Suprapubic skin (tissue), 4 donors: ENCODE measurements at places on chromosomes 16 and 17. TPM values are rescaled to one million over a fixed set of nuclear protein-coding genes. Genes with fewer than 3 reads are reported as not detected.

The MT1E gene
- total RNA-seq: 559 TPM

DNA sequence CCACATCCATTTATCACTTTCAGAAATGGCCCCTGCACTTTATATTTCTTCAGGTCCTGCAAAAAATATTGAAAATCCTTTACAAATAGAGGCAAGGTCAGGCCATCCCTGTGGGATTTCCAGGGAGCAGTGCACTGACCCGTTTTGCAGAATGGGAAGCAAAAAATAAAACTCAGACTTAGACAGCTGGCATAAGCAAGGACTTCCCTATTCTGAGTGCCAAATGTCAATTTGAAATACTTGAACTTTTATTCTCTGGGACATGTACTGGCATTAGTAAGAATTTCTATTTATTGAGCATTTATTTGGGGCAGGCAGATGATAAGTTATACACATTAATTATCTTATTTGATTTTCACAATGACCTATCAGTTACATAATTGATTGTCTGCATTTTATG, 32.4 kb downstream of the PRKCB start:
- H3K27me3 ChIP-seq: no peaks in the 10 kb centered on the region
- H3K4me3 ChIP-seq: no peak overlapping the region
- no peak overlapping the region for H3K27ac ChIP-seq
- H3K4me1 ChIP-seq: no peaks in the 10 kb centered on the region
- no peaks in the 10 kb centered on the region for H3K36me3 ChIP-seq

DNA sequence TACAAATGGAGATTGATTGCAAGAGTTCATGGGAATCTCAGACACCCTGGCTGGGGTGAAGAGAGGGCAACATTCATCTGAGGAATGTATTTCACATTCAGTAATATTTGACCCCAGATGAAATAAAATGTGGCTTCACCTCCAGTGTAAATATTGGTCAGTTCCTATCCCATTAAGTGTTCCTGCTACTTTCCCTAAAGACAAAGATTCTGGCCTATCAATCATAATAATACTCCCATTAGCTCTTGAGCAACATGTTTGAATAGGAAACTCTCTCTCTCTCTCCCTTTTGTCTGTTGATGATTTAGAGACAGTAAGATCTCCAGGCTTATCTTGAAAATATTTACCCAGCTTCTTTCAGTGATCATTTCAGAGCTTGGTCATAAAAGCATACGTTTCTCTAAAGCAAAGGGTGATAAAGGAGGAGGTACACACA, 70.1 kb downstream of the KCNJ2 start:
- no peaks in the 10 kb centered on the region for H3K27me3 ChIP-seq
- no peaks in the 10 kb centered on the region for H3K4me1 ChIP-seq
- no peak overlapping the region for H3K27ac ChIP-seq
- DNase-seq: no peak

GRCh38 chr17:62754631-62755030, 53.5 kb downstream of the MARCHF10 start:
- no peaks in the 10 kb centered on the region for H3K36me3 ChIP-seq
- H3K4me1 ChIP-seq: peaks cover 16% of the 10 kb centered on the region
- no peak overlapping the region for H3K27ac ChIP-seq
- no peak for DNase-seq
- H3K27me3 ChIP-seq: no peaks in the 10 kb centered on the region

The MYLK3 gene
- total RNA-seq: not detected

DNA sequence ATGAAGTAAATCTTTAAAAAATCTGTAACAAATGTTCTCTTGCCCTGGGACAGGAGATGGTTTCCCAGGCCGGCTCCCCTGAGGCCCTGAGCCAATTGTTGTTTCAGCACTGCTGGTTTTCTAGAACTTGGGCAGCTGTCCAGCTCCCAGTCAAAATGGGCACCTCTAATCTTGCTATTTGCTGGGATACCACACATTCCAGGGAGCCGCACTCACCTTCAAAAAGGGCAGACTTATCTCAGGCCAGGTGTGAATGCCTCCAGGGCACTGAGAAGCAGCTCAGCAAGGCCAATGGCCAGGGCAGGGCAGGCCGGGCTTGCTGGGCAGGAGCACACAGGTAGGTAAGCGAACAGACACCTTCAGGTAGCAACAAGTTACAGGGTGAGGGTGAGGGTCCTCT, 24.4 kb downstream of the TRIM16 start:
- no peak for DNase-seq
- no peaks in the 10 kb centered on the region for H3K36me3 ChIP-seq
- H3K27ac ChIP-seq: no peak overlapping the region
- peaks cover 10% of the 10 kb centered on the region for H3K4me1 ChIP-seq
- no peaks in the 10 kb centered on the region for H3K27me3 ChIP-seq

The TTC19 gene
- total RNA-seq: 43.7 TPM

The ALOX15B gene
- total RNA-seq: 57.3 TPM

GRCh38 chr16:62752854-62753253, 716.6 kb upstream of the CDH8 start:
- H3K27ac ChIP-seq: no peak overlapping the region
- H3K4me3 ChIP-seq: no peak overlapping the region
- H3K4me1 ChIP-seq: no peaks in the 10 kb centered on the region

DNA sequence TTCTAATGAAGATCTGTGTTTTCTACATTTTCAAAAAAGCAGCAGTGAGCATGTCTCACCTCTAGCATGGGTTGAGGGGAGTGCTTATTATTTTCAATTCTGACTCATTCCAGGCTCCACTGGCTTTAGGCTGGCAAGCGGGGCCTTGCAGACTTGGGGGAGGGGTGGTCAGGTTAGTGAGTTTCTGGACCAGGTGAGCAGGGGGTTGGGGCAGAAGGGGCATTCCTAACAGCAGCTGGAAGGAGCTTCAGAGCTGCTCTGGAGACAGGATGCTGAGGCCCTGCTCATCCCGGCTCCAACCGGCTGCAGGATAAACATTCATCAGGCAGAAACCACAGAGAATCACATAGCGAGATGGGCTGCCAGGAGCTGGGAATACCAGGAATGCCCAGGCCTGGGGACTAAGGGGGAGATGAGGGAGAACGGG, 10.5 kb upstream of the KRT19 start:
- H3K27me3 ChIP-seq: peaks cover 7% of the 10 kb centered on the region
- H3K27ac ChIP-seq: peak overlapping the region; percentile 54
- H3K4me1 ChIP-seq: peaks cover 10% of the 10 kb centered on the region
- DNase-seq: no peak
- H3K36me3 ChIP-seq: no peaks in the 10 kb centered on the region

The TMC8 gene
- total RNA-seq: 6.4 TPM

The FOXN1 gene
- total RNA-seq: 37.4 TPM

- peak overlapping the region; percentile 85 for H3K4me3 ChIP-seq
- DNase-seq: no peak
- peaks cover 42% of the 10 kb centered on the region for H3K4me1 ChIP-seq
- H3K27ac ChIP-seq: peak overlapping the region; percentile 77
- H3K27me3 ChIP-seq: no peaks in the 10 kb centered on the region
These were observed 610 bp downstream of the RFNG start for GRCh38 chr17:82050761-82051641.

- H3K27ac ChIP-seq: no peak overlapping the region
- no peaks in the 10 kb centered on the region for H3K36me3 ChIP-seq
- H3K4me1 ChIP-seq: peaks cover 47% of the 10 kb centered on the region
- H3K27me3 ChIP-seq: no peaks in the 10 kb centered on the region
- DNase-seq: no peak
These were observed 35.2 kb downstream of the N4BP1 start for GRCh38 chr16:48574766-48575165.

DNA sequence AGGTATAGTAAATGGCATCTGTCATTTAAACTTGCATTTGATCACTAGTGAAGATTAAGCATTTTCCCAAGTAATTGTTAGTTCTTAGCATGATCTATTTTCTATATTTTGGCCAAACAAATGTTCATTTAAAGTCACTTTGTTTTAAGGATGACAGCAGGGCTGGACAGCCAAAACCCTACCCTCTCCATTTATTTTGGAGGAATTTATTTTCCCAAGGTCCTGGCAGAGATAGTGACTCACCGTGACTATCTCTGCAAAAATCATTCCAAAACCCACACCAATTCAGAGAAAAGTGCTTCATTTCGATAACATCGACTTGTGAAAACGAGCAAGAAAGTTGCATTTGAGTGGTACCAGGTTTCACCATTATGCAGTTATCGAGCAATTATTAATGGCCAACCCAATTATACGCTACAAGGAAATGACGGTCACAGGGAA, 665 bp upstream of the AKAP1 start:
- H3K27ac ChIP-seq: peak overlapping the region; percentile 97
- H3K4me3 ChIP-seq: peak overlapping the region; percentile 79
- H3K36me3 ChIP-seq: no peaks in the 10 kb centered on the region
- no peak for DNase-seq
